ENCODE measurements at places on chromosomes 5 and 9.

DNA sequence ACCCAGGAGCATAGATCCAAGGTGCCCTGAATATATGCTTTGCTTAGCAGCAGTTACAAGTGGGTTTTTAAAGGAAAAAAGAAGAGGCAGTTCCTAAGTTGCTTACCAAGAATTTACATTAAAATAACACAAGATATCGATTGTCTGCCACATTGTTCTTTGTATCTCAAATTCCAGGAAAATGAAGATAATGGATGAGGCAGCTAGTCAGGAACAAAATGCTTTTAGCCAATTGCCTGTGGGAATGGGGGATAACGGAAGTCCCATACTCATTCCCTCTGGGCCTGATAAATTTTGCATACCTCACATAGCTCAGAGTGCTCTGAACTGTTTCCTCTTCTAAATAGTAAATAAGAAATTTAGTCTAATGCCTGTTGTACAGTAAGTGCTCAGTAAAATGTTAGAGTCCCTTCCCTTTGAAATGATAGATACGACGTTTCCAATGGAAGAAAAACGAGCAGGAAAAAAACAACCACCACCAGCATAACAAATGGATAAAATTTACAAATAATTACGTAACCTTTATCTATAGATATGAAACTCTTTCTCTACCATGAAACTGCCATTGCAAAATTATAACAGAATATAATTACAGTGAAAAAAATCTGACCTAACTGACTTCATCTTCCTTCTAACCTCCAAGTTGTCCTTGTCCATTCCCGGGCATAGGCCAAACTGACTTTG lies 35.5 kb upstream of the TENT2 start:
- DNase-seq = no peak

DNA sequence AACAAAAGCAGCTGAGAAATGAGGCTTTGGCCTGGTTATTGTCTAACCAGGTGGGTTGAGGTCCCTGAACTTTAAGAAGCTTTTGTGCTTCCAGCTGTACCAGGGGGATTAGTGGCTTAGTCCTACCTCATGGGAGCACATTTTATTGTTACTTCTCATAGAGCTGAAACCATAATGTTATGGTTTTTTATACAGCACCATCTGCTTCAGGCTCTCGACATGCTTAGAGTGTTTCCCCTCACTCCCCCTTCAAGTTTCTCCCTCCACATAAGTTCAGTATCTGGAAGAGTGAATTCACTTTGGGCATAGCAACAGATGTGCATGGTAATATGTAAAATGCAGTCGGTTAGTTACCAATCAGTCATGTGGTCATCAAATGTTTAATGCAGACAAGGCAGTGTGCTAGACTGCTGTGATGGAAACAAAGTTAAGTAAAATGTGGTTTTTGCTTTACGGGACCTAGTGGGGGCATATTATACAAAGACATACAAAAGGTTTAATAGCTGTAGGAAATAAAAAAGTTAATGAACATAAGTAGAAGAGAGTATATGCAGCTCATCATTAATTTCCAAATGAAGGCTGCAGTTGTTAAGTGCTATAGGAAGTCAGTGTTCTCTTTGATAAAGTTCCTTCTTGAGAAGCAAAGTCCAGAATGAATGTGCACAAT lies 95.9 kb upstream of the SPRY4 start:
- no peak for DNase-seq

GRCh38 chr5:151677776-151678545 lies 8.8 kb downstream of the SPARC start:
- DNase-seq = no peak

DNA sequence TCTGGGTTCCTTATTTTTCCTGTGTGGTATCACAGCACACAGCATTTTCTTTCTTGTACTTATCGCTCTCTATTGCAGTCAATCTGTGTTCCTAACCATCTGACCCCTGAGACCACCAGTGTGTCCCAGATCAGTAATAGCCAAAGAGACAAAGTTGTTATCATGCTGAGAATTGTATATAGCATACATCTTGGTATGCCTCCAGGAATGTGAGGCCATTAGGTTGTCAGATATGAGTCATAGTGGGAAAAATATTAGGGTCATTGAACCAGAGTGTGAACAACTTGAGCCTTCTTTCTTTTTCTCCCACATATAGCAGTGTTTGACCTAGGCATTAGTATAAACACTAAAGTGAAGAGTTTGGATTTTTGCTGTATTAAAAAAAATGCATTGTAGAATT lies 106.3 kb downstream of the NDUFAF2 start:
- DNase-seq = peak; percentile 3

DNA sequence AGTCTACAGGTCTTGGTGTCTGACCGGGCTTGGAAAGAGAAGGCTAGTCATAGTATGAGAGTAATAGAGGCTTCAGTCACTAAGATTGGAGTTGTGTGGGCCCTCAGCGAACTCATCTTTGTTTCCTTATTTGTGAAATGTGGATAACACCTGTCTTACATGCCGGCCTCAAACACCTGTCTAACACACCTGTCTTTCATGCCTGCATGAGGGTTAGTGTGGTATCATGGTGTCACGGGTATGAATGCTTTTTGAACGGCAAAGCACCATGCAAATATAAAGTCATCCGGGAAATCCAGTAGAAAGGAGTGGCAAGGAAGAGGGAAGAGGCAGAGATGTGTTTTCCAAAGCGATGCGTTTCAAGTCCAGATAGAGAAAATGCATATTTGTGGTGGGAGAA lies 25.5 kb downstream of the GRAMD2B start:
- DNase-seq = peak; percentile 94

DNA sequence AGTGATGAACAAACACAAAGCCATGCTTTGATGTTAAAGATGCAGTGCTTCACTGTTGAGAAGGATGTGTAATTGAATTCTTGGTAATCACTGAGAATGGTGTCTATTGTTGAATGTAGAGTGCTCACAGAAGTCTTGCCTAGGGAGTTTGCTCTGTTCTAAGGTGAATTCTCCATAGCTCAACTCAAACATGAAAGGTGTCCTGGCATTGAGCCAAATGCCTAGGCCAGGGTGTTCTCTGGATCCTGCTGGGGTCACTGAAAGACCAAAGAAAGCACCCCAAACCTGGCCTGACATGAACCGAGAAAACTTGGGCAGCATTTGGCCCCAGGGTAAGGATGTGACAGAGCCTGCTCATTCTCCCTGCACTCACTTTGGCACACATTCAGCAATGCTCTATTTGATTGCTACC lies 217.3 kb downstream of the ARL15 start:
- peak; percentile 10 for DNase-seq

DNA sequence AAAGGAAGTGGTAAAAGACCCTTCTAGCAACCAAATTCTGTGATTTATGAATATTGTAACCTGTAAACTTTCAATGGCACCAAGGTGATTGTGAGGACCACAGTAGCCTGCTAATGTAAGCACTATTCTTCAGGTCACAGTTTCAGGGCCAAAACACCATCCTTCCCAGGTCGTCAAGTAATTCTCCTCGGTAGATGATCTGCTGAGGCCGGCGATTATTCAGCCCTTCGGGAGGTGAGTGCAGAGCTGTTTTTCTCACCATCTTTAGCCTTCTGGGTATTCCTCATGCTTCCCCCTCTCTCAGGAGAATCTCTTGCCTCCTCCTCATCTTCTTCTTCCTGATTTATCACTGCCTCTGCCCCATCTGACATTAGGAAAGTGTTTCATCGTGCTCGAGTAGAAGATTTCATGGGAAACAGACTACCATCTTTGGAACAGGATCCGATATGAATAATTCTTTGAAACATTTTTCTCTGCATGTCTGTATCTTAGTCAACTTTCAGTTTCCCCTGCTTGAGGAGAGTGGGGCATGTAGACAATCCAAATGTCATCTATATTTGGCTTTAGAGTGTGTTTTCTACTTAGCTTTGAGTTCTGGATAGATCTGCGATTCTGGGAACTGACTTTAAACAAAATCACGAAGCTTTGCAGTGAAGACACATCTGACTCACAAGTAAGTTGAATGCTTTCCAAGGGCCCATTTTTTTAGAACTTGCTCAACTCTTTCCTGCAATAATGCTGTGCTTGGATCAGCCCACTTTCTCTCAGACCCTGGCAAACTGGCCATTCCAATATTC lies 173.9 kb downstream of the AOPEP start:
- DNase-seq = no peak

DNA sequence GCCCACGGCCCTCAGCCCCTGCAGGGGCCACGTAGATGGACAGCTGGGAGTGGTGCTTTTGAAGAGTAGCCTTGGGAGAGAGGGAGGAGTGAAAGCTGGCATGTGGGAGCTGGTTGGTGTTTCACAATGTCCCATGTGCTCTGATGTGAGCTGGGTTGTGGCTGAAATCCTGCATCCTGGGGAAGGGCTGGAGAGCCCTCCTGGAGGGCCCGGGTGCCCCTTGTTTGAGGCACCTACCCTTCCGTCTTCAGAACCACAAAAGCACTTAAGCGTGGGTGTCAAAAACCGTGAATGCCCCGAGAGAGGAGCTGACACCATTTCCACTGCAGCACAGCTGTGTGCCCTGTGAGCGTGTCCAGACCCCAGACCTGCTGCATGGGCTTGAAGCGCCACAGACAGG lies 199.1 kb upstream of the ZNF618 start:
- no peak for DNase-seq

DNA sequence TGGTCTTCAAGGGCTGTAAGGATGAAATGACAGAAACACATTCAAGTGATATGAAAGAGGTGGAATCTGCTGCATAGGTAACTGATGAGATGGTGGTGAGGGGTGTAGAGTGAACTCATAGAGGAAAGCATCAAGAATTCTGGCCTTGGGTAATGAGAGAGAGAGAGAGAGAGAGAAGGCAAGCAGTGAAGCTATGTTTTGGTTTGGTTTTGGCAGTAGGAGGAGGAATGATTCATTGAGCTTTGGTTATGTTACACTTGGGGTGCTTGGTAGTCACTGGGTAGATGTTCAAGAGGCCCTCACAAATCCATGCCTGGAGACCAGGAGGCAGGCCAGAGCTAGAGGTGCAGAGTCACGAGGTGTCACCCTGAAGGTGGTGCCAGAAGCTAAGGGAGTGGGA lies 89.5 kb downstream of the EGFLAM start:
- DNase-seq = no peak

DNA sequence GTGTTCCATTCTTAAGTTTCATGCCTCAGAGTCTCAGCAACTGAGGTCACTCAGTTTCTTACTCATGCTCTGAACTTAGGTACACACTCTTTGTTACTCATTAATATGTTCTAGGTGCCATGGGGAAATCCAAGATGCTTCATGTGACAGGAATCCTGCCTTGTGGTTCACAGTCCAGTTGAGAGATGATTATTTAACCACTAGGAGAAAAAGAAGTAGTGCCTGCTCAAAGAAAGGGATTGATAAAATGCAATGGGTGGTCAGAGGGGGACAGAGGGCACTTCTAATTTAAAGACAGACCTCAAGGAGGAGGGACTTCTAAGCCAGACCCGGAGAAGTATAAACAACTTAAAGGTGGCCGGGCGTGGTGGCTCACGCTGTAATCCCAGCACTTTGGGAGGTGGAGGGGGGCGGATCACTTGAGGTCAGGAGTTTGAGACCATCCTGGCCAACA lies 69.0 kb downstream of the UGCG start:
- peak; percentile 52 for DNase-seq

- DNase-seq = no peak
These were observed 17.6 kb downstream of the FGF1 start for GRCh38 chr5:142668336-142668735.

DNA sequence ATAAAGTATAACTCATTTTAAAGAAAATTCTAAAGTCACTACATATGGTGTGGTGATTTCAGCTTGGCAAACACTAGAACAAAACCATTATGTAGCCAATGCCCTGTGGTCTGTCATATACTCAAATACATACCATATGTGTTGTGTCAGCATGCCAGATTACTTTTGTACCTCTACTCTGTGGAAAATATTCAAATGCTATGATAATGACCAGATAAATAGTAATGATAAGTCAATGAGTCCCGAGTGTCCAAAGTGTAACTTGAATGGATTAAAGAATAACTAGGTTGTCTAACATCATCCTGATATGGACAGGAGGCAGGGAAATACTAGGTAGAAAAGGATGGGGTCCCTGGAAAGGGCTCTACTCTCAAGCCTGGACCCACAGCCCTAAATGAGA lies 58.0 kb upstream of the IL6ST start:
- DNase-seq = no peak

- peak; percentile 92 for DNase-seq
These were observed 184.1 kb downstream of the DIRAS2 start for GRCh38 chr9:90458485-90458884.

- no peak for DNase-seq
These were observed 925.3 kb downstream of the TLE4 start for GRCh38 chr9:80496901-80497556.

GRCh38 chr5:152237531-152237930 lies 167.5 kb downstream of the NMUR2 start:
- DNase-seq = no peak

- DNase-seq = peak; percentile 85
These were observed 244.3 kb upstream of the WWC1 start for GRCh38 chr5:168047043-168047668.

DNA sequence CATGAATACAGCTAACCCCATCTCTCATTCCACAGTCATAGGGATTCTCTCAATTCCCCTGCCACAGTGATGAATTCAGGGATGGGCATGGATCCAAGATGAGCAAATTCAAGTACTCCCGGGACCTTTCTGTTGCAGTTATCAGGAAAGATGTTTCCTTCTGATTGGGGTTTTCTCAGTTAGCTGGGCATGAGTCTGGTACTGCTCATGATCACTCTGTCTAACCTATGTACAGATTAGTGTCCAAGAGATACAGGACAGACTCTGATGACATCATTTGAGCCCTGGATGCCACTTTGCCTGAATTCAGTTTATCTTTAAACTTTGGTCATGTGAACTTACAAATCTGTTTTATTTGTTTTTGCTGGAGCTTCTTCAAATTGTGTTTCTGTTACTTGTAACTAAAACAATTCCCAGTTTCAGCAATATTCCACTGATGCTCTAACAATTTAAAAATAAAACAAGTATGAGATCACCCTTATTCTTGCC lies 257.7 kb upstream of the KLF9 start:
- no peak for DNase-seq

- no peak for DNase-seq
These were observed 105.6 kb downstream of the NIPBL start for GRCh38 chr5:36982146-36982545.

DNA sequence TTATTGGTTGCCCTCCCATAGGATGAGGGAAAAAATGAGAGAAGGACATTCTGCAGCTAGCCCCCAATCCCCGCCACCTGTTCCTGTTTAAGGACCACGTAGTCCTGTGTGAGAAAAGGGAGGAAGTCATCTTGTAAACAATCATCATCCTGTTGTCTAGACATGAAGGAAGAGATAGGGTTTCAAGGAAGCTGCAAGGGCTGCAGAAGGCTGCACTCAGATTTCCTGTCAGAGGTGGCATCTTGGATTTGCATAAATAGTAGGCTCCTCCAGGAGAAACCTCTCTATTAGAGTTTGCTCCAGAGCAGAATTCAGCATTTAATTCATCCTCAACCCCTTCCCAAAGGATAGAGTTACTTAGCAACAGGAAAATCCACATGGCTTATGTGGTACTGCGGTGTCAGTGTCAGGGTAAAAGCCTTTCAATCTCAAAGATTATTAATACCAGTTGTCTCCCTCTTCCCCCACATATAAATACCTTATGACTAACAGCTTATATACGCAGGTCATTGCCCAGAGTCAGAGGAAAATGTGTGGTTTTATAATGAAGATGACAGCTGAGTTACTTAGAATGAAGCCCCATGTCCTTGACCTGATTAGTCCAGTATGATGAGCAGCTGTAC lies 4.6 kb upstream of the DNAJC18 start:
- peak; percentile 25 for DNase-seq

GRCh38 chr5:180688330-180689070 lies 39.1 kb upstream of the FLT4 start:
- DNase-seq = no peak

Measured in DMS53 (cell line).